ENCODE measurements at places on chromosomes 11 and 22.

GRCh38 chr22:27873472-27873871 lies 45.6 kb downstream of the PITPNB start:
- DNase-seq = peak; percentile 44

GRCh38 chr11:69520186-69520916 lies 38.9 kb downstream of the LINC01488 start:
- DNase-seq = no peak

DNA sequence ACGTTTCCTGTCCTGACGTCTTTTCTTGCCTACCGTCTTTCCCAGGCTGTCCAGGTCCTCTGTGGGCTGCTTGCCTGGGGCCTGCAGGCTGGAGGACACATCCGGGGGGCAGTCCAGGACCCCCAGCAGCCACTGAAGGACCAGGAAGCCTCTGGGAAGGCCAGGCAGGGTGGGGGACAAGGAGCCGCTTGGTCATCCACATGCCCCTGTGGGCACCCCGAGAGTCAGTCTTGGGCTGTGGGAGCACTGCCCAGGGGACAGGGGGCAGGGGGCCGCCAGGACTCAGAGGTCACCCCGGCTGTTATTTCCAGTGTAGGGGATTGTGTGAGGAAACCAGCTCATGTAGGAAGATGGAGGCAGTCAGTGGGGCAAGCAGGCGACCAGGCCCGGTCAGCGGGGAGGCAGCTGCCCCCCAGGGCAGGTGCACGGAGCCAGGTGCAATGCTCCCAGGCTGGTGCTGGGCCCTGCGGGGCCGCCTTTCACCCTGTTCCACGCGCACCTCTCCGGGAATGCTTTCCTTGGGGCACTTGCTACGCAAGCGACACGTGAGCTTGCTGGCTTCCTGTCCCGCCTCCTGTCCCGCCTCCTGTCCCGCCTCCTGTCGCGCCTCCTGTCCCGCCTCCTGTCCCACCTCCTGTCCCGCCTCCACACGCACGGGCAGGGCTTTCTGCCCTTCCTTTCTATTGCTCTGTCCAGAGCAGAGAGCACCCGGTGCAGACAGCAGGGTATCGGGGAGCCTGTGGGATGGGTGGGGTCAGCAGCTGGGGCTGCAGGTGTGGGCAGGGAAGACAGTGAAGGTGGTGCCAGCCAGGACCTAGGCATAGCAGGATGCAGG lies 39.5 kb downstream of the MUC5B start:
- peak; percentile 94 for DNase-seq

DNA sequence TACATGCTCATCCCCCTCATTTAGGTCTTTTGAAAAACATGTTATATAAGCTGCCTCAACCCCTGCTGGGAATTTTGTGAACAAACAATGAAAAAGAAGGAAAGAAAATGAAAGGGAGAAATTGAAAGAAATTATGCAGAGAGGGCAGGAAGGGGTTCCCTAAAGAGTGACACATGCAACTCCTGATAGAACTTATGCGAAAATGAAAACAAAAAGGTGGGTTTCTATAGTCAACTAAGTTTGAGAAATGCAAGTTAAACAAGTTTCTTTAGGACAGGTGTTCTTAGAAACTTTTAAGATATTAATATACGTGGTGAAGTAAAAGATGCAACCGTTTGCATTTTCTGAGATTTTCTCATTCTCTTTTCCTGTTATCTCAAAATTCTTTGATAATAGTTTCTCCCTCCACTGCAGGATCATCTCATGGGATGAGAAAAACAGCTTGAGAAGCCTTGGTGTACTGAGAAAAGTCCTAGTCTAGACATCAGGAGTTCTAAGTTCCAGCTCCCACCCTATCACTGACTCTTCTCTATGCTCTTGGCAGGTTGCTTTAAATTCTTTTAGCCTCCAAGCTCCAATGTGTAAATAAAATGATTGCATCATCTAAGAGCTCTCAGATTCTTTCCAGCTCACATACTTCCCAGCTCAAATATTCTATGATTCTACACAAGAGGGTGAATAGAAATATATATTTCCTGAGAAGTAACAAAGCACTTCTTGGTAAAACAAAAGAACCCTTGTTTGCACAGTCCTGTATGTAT lies 109.2 kb downstream of the FAM76B start:
- peak; percentile 81 for DNase-seq

- no peak for DNase-seq
Measured at GRCh38 chr11:1049911-1050580, 13.5 kb upstream of the MUC6 start.

GRCh38 chr11:875769-876301 lies 33.2 kb downstream of the TSPAN4 start:
- DNase-seq = no peak

GRCh38 chr22:44938886-44939285 lies 70.9 kb downstream of the PHF21B start:
- DNase-seq = peak; percentile 58

GRCh38 chr11:41536021-41536568 lies 76.6 kb upstream of the LRRC4C start:
- no peak for DNase-seq

- no peak for DNase-seq
Measured at GRCh38 chr22:50581031-50581949, 1.4 kb downstream of the CHKB start.

DNA sequence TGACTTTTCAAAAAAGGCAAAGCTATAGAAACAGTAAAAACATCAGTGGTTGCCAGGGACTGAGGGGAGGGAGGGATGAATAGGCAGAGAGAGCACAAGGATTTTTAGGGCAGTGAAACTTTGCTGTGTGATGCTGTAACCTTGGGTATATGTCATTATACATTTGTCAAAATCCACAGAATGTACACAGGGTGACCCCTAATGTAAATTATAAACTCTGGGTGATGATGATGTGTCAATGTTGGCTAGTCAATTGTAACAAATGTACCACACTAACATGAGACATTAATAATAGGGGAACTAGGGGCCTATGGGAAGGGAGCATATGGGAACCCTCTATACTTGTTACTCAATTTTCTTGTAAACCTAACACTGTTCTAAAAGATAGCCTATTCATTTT lies 24.8 kb downstream of the RIBC2 start:
- no peak for DNase-seq

DNA sequence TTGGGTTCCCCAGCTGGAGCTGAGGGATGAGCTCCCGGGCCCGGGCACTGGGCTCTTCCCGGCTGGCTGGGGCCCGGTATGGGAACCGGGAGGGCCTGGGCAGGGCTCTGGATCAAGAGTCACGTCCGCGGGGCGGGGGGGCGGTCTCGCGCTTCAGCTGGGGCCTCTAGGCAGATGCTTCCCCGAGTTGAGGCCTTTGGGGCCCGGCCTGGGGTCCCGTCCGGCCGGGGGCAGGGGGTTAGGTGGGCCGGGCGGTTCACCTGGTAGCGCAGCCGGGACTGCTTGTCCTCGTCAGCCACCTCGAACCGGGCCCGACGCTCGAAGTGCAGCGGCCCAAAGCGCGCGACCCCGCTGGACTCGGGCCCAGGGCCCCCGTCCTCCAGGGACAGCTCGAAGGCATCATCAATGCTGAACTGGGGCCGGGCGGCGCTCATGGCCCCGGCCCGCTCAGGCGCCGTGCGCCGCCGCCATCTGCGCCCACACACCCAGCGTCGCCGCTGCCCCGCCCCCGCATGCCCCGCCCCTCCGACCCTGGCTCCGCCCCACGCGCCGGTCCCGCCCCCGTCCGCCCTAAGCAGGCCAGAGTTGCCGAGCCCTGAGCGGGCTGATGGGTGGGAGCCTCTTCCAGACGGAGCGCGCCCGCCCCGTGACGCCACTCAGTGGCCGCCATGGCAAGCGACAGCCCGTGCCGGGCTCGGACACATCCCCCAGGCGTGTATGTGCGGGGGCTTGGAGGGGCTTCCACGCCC lies at the start of gene TMEM134:
Gene TMEM134 (minus strand): TSS at position 493 of the 749 bp plus-strand sequence. CDS start 59 bp downstream, at position 434.
- DNase-seq = peak; percentile 96

DNA sequence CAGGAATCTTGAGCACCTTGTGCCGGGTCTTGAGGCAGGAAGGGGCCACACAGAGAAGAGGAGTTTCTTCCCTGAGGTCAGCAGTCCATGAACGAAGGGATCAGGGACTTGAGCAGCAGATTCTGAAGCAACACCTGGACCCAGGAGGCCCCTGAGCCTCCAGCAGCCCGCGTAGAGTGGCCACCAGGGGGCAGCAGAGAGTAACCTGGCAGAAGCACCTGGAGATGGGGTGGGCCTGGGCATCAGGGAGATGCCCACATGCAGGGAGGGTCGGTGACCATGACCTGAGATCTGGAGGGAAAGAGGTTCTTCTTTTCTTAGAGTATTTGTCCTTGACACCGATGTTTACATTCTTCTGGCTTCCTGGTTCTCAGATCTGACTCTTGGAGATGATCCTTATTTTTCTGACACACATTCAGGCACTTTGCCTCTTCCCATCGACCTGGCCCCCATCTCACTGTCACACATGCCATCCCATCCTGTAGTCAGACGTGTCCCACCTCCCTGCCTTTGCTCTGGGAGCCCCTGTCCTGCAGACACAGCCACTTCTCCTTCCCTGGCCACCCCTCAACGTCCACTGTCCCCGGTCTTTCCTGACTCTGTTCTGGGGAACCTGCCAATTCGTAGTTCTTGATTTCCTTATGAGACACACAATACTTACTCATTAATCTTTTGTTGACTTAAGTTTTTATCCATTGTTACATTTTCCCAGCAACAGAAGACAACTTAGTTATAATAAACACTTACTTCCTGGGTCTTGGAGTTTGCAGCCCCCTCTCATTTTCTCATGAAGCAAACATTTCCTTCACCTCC lies 66.5 kb downstream of the GGTLC2 start:
- peak; percentile 50 for DNase-seq

DNA sequence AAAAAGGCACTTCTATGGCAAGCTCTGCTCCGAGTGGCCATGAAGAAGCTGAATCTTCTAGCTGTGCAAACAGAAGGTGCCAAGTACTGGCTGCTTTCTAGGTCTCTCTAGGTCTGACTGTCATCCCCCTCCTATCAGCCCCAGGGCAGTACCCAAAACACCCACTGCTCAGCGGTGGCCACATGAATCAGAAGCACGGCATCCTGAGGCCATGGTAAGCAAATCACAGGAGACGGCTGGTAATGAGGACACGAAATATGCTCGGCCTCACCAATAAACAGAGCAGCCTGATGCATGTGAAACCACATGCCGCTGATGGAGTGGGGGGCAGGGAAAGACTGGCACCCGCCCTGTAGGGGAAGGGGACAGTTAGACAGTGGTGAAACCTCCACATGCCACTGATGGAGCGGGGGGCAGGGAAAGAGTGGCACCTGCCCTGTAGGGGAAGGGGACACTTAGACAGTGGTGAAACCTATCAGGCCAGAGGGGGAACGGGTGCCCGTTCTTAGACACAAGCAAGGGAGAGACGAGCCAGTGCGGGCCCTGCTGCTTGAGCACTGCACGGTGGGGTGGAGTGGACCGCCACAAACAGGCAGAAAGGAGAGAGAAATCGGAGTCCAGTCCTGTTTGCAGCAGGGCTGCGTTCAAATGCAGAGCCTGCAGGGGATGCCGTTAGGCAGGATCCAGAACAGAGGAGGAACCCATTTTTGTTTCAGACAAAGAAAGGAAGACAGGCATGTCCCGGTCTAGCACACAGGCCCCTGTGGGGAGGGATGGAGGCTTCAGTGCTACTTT lies 29.9 kb upstream of the MOB2 start:
- no peak for DNase-seq

DNA sequence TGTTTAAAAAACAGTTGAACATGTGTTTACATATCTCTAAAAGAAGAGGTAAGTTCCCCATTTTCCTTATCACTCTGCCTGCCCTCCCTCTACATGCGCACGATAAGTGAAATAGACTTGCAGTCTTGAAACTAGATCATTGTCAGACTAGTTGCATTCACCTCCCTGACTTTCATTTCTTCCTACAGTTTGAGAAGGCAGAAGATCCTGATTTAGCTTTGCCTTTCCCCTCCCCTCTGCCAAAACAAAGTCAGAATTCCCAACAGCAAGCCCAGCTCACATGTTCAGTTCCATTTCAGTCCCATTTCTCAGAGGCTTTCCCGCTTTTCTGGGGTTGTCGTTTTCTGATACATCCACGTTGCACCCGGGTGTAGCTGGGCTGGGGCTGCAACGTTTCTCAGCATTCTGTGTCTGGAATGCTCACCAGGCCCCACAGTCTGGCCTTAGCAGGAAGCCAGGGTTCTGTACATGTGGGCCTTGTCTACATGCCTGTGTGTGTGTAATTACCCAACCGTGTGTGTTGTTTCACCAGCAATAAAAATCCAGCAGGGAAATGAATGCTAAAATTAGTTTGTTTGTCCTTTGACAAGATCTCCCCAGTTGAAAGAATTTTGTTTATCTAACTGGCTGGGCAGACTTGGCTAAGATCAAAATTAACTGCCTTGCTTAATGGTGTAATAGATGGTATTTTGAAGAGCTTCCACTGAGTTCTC lies 179.2 kb downstream of the DBX1 start:
- no peak for DNase-seq

- DNase-seq = no peak
Measured at GRCh38 chr11:47351156-47352126, 1.1 kb downstream of the MYBPC3 start.

GRCh38 chr11:92766698-92767097 lies 202.8 kb upstream of the MTNR1B start:
- DNase-seq = no peak

GRCh38 chr22:23113067-23113846 lies 28.5 kb downstream of the RSPH14 start:
- DNase-seq = peak; percentile 95

DNA sequence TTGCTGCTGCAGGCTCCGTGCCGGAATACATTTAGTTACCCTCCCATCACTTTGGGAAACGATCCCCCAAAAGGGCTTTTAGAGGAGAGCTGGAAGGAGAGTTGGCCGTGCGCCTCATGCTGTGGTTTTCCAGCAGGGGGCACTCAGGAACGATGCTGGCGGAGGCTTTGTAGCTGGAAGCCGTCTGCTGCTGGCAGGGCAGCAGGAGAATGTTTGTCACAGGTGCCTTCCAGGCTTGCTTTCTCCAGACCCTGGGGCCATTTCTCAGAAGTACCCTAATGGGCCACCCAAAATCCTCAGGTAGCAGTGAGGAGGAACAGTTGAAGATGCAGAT lies 30.0 kb upstream of the CABP7 start:
- peak; percentile 87 for DNase-seq

DNA sequence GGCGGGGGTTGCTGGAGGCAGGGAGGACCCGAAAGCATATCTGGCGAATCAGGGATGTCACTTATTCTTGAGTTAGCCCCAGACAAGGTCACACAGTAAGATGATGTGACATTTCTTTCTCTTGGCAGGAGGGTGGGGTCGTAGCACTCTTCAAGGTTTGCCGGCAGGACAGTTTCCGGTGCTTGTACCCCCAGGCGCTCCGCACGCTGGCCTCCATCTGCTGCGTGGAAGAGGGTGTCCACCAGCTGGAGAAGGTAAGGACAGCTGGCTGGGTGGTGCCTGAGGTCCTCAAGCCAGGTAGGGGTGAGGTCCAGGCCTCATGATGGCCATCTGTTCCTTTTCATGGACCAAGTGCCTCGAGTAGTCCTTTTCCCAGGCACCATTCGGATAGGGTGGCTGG lies 86.0 kb downstream of the INSC start:
- DNase-seq = no peak
